H4 (cell line): ENCODE measurements at places on chromosomes 2 and 18.

DNA sequence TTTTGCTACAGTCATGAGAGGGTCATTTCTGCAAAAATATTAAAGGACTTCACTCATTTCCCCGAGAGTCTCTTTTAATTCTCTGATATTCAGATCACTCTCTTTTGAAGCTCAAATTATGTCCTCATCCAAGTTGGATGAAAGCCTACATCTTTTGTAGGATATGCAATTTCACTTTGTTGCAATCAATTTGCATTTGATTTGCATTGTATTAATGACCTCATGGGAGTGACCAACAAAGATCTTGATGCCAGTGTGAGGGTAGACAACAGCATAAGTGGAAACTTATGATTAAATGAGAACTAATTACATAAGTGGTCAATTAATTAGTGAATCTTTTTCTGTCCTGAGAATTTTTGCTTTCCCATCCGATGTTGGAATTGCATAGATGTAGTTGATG, 60.3 kb upstream of the UPP2 start:
- DNase-seq = no peak

DNA sequence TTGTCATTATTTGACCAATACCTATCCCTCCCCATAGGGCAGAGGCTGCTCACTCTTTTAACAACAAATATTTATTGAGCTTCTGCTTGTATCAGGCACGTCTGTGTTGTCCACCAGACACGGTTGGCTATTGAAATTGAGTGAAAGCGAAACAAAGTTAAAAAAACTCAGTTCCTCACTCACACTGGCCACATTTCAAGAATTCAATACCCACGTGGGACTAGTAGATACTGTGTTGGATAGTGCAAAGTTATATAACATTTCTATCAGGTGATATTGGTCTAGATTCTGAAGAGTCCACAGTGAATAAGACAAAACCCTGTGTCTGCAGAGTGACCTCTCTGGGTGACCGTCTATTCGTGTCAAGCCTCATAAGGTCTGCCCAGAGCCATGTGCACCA, 43.9 kb upstream of the GALR1 start:
- DNase-seq = no peak

DNA sequence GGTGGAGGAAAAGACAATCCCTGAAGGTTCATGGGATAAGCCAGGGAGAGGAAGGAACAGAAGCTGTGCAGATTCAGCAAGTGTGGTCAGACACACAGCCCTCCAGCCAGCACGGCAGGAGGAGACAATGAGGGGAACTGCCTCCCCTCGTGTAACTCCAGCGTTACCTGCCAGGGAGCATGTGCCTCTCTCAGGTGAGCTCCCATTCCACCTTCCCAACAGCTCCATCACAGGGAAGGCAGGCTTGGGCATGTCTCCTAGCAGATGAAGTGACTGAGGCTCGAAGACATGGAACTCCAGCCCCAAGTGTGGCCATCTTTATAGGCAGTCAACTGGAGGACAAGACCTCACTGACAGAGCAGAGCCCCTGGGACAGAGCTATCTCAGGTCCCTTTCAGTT, 47.4 kb downstream of the ZBTB7C start:
- no peak for DNase-seq

- no peak for DNase-seq
Measured at GRCh38 chr2:238582159-238582558, 155.4 kb downstream of the ASB1 start.

- no peak for DNase-seq
Measured at GRCh38 chr2:71618327-71619113, 165.2 kb downstream of the DYSF start.

GRCh38 chr2:138277062-138277461, 224.5 kb upstream of the SPOPL start:
- DNase-seq = no peak

DNA sequence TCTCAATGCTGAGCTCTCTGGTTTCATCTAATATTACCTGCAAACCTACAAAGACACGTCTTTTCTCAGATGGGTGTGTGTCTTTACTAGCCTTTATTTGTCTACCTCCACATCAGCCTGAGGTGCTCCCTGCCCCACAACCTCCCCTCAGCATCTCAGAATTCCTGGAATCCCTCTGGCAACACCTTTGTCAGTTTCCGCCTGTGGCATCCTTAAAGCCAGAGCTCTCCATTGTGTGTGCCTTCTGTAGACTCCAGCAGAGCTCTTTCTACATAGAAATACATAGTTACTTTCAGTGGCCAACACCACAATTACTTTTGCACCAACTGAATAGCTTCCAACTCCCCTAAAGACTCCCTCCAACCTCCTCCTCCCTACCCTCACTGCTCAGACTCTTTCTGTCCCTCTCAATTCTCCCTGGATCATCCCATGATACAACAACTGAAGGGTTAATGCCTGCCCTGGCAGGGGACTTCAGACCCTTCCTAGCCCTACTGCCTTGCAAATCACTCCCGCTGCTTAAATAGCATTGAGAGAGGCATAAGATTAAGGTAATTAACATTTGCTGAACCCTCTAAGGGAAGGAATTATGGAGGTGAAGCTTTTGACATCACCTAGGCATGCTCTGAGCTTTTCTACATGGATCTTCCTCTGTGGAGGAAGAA, 39.6 kb upstream of the RMDN2 start:
- no peak for DNase-seq

GRCh38 chr18:29928081-29928480, 1114.5 kb downstream of the DSC3 start:
- no peak for DNase-seq

DNA sequence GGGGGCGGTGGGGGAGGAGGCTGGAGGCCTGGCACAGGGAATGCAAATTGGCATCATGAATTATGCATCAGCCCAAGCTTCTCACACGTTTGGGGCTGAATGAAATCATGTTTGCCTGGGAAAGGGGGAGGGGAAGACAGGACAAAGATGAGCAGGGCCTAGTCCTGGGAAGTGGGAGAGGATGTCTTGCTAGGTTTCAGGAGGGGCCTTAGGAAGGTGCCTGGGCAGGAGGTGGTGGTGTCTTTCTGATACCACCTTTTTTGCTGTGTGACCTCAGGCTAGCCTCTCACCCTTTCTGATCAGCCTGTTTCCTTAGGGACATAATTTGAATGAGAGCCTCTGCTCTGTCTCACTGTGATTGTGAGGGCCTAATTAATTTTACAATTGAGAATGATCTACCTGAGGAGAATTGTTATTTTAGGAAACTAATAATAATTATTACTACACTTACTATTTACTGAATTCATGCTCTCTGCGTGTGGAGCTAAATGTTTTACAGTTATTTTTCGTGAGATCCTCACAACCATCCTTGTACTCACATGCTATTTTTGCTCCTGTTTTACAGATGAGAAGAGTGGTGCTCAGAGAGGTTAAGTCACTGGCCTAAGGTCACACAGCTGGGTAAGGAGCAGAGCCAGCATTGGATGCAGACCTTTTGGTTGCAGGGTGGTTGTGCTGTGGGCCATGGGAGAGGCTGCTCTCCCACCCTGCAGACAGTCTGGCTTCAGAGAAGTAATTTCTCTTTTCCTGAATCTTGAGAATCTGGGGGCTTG, 39.6 kb downstream of the INHBB start:
- DNase-seq = no peak

GRCh38 chr2:174581491-174581890, 16.1 kb downstream of the WIPF1 start:
- no peak for DNase-seq

DNA sequence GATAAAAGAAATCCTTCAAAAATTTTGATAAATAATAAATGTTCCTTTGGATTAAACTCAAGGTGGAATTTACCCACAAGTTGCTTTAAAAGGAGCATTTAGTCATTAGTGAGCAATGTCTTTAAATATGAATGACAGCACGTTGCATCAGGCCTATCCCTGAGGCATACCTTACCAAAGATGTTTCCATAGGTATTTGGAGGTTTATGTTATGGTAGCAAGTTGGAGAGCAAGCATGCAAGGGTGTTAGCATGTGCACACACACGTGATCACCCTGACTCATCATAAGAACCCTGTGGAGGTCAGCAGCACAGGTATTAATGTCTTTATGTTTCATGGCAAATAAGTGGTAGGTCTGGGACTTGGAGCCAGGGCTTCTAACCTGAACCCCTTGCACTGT, 159.9 kb downstream of the ACTR3 start:
- no peak for DNase-seq

GRCh38 chr2:203003716-203004115, 11.0 kb upstream of the NBEAL1 start:
- DNase-seq = no peak

DNA sequence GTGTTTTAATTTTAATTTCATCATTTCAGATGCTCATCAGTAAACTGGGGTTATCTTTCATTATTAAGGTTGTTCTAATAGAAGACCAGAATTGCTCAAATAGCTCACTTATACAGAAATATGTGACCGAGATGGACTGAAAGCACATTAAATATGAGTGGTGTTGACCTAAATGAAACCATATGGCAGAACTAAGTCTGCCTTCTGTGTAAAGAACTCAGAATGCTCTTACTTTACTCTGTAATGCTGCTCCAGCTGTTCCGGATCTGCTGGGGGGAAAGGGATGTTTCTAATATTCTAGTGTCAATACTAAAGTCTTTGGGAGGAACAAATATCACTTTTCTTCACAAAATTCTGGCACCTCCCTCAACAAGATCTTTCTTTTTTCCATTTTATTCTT, 131.0 kb downstream of the DPP4 start:
- no peak for DNase-seq

GRCh38 chr2:120818441-120818920, 82.8 kb downstream of the GLI2 start:
- peak; percentile 88 for DNase-seq

GRCh38 chr18:8786483-8787370, 81.4 kb downstream of the MTCL1 start:
- no peak for DNase-seq

GRCh38 chr2:71063216-71063615, 5.2 kb upstream of the NAGK start:
- no peak for DNase-seq

DNA sequence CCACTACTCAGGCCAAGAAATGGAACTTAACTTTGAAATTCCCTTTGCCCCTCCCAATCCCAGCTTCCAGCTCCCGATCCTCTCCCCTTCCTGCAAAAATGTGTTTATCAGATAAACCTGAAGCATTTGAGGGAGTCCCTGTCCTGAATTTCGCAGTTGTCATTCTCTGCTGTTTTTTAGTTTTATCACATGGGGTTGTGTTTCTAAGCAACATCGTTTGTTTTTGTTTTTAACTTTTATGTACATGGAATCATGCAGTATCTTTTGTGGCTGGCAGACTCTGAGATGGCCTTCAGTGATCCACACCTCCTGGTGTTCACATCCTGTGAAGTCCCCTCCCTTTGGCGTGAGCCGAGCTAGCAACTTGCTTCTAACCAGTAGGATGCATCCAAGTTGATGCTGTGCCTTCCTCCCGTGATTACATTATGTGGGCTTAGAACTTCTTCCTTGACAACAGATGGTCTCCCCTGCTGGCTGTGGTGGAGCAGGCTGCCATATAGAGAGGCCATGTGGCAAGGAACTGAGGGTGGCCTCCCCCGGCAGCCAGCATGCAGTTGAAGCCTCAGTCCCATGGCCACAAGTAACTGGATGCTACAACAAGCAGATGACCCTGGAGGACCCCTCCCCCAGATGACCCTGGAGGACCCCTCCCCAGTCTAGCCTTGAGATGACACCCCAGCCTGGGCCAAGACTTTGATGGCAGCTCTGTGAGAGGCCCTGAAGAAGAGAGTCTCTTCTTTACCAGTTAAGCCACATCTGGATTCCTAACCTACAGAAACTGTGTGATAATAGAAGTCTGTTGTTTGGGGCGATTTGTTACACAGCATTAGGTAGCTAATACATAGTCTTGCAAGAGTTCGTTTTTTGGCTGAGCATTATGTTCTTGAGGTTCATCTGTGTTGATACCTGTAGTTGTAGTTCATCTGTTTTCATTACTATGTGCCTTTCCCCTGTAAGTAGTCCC, 27.7 kb downstream of the SH3BP4 start:
- no peak for DNase-seq

DNA sequence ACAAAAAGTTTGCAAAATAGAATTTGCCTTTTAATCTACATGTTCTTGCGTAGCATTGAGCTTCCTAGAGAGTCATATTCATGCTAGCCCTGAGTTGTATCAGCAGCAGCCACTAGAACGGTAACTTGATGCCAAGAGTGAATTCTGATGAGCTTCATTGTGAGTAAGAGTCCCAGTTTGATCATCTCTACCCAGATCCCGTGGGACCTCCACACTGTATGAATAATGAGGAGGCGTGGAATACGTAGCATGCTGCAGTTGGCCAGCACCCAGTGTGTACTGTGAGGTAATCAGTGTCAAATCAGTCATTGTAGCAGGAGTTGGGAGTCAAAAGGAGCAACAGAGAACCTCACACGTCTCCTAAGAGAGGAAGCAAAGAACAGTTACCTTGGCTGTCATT, 197.9 kb downstream of the NEDD4L start:
- no peak for DNase-seq

DNA sequence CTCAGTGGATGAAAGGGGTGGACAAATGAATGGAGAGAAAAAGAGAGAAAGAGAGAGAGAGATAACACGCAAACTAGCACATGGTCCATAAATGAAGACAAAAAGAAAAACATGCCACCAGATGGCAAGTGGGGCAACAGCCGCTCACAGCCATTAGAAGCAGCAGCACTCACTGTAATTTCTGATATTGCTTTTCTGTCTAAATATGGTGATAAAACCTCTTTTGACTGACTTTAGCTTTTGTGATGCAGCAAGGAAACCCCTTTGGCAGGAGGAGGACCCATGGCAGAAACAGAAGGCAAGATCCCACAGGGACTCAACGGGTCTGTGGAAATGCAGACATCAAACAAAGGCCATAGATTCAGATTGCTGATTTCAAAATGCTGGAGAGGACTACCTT, 88.0 kb upstream of the CDH20 start:
- no peak for DNase-seq

DNA sequence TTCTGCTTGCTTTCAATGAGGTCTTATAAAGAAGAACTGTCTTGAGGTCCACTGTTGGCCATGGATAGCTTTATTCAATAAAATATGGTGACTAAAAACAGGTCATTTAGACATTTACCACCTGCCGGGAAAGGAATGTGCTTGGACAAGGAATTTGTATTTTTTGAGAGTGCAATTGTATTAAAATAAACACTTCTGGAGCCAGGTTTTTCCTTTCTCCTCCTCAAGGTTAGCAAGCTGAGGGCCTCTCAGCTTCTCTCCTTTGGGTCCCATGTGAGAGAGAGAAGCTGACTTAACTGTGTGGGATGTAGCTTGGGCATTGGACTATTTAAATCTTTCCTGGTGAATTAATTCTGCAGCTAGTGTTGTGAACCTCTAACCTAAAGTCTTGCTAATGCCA, 321.0 kb downstream of the MEIS1 start:
- no peak for DNase-seq

GRCh38 chr2:48452108-48452507, 77.8 kb upstream of the STON1 start:
- DNase-seq = no peak

- DNase-seq = no peak
Measured at GRCh38 chr2:181172676-181173075, 192.3 kb downstream of the UBE2E3 start.

DNA sequence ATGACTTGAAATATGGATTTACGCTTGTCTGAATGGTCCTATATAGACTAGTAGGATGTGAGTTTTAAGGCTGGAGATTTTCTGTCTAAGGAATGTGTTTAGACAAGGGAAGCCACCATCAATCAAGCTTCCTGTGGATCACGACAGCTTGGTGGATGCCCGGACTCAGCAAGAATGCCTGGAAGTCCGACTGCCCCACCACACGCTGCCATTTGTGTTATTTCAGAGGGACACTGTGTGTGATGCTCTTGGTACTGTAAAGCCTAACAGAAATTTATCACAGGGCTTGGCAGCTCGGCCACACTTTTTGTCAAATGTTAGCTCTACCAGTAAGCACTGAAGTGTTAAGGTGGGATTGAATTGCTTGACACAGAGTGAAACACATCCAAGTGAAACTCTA, 127.1 kb upstream of the CDH7 start:
- no peak for DNase-seq

GRCh38 chr2:213068676-213069359, 82.6 kb downstream of the IKZF2 start:
- no peak for DNase-seq
